ENCODE measurements at places on chromosomes 13 and 19.

GRCh38 chr19:6269101-6269886 is 10.5 kb downstream of the MLLT1 start:
- DNase-seq, result no peak

DNA sequence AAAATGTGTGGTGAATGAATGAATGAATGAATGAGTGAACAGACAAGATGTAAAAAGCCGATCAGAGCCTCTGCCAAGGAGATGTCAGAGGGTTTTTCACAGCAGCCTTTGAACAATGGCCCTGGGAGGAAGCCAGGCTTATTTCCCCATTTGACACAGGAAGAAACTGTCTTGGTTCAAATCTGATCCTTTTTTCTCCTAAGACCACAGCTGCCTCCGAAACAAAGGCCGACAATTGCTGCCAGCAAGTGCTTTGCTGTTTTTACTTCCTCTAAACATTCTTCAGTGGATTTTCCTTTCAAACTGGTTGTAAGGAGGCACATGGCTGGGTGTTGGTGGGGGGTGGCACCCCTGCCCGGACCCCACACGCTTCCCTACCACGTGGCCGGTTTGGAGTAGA is 44.2 kb upstream of the HOMER3 start:
- no peak for DNase-seq

GRCh38 chr19:34128558-34129250 is 43.6 kb upstream of the LSM14A start:
- DNase-seq, result no peak

DNA sequence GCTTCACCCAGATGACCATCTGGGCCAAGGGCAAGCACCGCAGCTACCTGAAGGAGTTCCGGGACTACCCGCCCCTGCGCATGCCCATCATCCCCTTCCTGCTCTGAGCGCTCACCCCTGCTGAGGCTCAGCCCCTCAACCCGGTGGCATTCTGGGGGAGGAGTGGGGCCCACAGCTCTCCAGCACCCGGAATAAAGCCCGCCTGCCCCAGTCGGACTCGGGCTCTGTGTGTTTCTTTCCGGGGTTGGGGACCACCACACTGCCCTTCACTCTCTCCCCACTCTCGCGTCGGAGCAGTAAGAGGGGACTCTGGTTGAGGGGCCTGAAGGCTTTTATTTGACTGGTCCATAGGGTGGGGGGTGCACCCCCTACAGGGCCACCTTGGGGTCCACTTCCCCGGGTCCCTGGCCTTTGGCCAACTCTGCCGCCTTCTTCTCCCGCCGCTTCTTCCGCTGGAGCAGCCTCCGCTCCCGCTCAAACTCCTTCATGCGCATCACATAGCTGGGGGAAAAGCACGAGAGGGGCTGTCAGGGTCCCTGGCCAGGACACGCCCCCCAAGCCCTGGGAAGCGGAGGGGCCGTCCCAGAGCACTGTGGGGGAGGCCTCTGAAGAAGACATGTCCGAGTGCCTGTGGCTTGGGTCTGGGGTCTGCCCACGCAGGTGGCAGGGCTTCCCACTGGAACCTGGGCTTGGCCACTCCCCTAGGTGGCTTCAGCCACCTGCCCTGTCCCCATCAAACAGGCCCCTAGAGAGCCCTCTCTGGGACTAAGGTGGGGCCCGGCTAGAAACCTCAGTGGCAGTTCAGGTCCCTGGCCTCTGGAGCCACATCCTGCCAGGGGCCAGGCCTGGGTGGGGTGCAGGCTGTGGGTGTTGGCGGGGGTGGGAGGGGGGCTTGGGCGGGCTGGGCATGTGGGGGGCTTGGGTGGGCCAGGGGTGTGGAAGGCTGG is 5.8 kb downstream of the NDUFB7 start:
- no peak for DNase-seq

DNA sequence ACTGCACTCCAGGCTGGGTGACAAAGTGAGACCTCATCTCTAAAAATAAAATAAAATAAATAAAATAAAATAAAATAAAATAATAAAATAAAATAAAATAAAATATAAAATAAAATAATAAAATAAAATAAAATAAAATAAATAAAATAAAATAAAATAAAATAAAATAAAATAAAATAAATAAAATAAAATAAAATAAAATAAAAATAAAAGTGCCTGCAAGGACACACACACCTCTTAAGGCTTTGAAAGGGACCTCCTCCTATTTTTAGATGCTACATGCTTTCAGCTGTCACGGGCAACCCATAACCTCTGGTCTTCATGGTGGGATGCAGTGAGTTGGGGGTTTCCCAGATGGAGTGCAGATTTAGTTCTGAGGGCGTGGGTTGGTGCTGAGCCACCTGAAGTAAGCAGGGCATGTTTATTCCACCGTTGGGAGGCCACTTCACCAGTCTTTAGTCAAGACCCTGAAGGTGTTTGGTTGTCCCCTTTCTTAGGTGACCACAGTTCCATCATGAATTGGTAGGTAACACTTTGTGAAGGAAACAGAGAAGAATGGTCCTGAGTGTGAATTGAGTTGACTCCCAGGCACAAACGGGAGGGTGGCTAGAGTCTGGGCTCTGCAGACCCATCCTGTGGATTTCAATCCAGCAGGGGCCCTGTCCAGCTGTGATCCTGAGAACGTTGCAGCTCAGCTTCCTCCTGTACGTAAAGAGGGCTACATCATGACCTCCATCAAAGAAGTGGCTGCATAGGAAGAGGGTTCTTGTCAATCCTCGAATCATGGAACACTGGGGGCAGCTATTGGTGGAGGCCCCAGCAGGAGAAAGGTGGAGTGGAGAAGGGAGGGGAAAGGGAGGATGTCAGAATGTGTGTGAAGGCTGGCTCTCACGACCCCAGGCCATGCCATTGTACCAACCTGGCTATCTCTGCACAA is 234.2 kb downstream of the ZNF536 start:
- no peak for DNase-seq

DNA sequence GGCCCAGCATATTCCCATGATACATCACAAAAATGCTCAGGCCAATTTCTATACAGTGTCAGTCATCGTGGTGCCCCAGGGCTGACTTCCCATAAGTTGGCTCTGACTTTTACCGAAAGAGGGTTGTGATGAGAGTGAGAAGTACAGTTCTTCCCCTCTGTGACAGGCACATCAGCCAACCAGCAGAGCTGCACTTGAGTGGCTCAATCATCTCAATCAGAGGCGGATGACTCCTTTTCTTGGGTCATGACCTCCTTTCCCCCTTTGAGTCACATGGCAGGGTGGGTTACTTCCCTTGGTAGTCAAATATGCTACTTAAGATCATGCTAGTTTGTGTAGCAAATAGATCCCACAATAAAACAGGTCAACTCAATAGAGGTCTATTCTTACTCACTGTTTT is 6.9 kb upstream of the AMER2 start:
- no peak for DNase-seq

- no peak for DNase-seq
Measured at GRCh38 chr13:72384879-72385278, 342.6 kb downstream of the MZT1 start.

DNA sequence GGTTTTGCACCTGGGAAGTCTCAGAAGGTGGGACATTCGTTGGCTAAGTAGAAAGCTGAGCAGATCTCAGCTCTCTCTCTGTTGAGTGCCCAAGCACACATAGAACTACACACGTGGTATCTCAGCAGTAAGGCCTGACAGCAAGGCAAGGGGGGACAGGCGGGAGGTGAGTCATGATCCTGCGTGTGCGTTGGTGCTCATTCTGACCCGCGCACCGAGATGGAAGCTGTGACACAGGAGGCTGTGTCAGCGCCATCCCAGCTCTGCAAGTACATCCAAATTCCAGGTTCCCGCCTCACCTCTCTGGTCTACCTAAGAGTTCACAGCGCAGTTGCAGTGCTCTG is 135.7 kb downstream of the USP12 start:
- no peak for DNase-seq

DNA sequence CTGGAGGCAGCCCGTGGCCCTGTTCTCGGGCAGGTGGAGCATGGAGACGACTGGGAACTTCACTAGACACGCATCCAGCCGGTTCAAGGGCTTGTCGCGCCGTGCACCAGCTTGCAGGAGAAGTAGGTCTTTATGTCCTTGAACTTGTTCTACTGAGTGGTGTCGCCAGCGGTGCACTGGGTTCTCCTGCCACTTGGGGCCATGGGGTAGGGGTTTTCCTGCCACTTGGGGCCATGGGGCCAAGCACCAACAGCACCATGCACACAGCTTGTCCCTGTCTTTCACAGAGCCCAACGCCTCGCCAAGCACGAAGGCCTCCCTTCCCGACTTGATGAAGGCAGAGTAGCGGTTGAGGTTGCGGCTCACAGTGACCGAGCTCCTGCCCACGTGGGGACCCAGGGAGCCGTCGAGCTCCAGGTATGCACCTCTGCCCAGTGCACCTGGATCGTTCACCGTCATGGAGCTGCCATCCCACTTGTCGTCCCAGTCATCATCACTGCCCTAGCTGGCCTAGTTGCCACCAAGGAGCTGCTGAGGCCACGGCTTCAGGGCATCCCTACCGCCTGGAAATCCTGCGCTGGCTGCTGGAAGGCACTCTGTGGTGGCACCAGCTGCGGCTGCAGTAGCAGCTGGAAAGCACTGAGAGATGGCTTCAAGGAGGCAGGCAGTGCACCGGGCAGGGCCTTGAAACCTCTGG is 40.5 kb upstream of the TPM4 start:
- DNase-seq, result no peak

DNA sequence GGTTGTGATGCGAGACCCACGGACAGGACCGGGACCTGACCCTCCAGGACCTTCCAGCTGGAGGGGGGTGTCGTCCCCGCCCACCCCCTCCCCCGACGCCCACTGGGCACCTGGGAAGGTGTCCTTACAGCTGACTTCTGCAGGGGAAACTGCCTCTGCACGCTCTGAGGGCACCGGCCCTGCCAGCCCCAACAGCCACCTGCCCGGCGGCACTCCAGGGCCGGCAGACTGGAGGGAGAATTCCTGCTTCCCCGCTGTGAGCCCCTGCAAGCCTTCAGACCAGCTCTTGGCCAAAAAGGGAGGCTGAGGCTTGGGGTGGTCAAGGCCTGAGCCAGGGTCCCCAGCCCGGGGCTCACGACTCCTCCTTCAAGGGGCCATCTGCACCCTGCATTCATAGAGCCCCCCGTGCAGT is 1.2 kb downstream of the CNN2 start:
- no peak for DNase-seq

GRCh38 chr13:20227288-20227687 is 4.8 kb downstream of the GJB6 start:
- DNase-seq, result no peak

DNA sequence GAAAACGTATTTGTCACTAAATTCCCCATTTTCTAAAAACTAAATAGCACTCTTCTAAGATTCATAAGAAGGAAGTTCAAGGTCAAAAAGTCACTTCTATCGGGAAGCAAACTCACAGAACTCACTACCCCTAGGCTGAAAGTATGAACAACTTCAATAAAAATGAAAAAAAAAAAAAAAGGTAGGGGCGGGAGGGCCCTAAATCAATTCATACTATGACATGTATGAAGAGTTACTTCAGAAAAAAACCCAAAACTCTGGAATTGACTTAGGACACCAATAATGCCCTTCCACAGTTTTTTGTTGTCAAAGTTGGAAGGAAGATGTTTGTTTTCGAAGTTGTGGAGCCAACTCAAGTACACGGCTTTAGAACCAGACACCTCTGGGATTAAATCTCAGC is 1.1 kb downstream of the SUCLA2 start:
- DNase-seq, result no peak

- DNase-seq, result no peak
Measured at GRCh38 chr13:68708336-68708908, 1399.2 kb upstream of the ATXN8OS start.

- peak; percentile 44 for DNase-seq
Measured at GRCh38 chr19:30666301-30666803, 294.2 kb downstream of the ZNF536 start.

DNA sequence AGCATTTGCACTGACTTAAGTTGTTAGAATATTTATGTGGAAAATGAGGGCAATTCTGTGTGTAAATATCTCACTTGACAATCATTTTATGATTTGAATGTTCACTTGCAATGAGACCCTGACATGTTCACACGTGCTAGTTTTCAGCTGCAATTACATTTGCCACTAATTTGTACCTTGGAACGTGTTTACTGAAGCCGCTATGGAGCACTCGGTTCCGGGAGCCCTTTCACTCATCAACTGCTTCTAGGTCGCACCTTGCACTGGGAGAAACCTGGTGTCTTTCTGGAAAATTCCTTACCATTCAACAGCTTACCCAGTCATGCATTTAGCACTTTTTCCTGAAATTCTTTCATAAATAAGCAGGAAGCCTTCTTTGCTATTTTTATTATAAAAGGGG is 229.6 kb downstream of the ZIC5 start:
- no peak for DNase-seq

GRCh38 chr19:17836530-17836929 is 11.3 kb downstream of the JAK3 start:
- no peak for DNase-seq

- DNase-seq, result no peak
Measured at GRCh38 chr19:39765091-39766076, 13.3 kb upstream of the LEUTX start.

GRCh38 chr19:8666814-8667405 is 31.7 kb downstream of the ACTL9 start:
- DNase-seq, result no peak

DNA sequence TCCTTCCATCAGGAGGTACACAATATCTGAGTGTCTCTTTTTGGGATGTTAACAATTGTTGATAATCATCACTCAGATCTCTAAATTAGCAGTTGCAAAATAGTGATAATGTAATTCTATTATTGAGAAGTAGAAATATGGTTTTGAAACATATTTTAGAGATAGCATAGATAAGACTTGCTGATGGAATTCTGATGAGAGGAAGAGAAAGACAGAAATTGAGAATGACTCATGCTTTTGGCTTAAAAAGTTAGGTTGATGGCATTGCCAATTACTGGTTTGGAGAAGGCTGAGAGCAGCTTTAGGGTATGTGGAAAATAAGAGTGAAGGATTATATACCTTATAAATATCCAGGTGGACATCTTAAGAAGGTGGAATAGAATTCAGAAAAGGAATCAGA is 106.4 kb upstream of the EDNRB start:
- no peak for DNase-seq

- no peak for DNase-seq
Measured at GRCh38 chr13:112851107-112852038, 117.6 kb upstream of the MCF2L start.
